ENCODE measurements at places on chromosomes 7 and 10.

GRCh38 chr7:45013465-45013967 is 13.5 kb downstream of the CCM2 start:
- DNase-seq = no peak

DNA sequence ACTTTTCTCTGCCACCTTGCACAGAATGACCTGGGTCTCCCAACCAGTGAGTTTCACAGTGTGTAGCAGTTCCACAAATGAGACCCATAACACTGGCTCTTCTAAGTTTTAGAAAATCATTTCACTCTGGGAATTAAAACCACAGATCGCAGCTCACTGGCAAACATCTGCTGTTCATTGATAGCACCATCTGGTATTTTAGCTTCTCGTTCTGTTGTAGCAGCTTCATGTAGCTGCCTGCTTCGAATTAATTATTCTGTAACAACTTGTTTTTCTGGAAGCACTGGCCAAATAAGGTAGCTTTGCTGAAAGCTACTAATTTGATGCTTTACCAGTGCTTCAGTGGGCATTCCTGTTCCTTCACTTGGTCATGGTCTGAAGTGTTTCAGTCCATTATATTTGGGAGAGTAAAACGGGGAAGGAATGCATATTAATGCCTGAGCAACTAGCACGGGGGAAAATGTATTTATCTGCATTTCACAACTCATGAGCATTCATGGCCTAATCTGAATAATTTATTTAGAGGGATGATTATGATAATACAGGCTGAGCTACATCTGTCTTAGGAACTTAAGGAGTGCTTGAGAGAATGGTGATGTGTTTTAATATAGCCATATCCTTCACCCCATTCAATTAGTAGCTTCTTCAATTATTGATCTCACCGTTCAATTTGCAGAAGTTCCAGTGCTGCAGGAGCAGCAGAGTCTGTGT is 447.4 kb downstream of the XPNPEP1 start:
- DNase-seq = no peak

DNA sequence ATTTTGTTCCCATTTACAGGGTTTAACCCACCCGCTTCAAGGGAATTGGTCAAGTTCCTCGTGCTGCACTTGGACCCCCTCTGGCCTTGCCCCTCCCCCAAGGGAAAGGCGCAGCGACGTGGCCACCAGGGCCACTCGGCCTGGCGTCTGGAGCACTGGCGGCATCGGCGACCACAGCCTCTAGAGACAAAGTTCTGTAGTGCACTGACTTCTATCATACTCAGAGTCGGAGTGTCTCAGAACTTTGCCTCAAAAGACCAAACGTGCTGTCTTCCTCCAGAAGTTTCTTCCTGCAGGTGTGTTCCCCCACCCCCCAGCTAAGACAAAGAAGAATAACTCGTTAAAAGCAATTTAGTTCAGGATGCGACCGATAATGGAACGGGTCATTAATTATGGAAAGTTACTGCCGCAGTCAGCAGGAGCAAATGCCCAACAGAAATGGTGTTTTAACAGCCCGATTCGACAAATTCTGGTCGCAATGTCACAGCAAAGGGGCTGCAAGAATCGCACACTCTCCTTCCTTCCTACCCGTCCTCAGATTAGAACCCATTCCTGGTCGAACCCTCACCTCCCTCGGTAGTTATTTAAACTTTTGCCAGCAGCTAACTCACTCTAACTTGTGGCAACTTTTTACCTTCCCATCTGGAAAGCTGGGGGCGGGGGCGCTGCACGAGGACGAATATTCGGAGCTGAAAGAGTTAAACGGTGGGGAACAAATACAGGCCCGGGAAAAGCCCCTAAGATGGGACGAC is 202.1 kb upstream of the NFE2L3 start:
- no peak for DNase-seq

GRCh38 chr10:72340510-72341261 is 14.0 kb downstream of the DNAJB12 start:
- peak; percentile 56 for DNase-seq

DNA sequence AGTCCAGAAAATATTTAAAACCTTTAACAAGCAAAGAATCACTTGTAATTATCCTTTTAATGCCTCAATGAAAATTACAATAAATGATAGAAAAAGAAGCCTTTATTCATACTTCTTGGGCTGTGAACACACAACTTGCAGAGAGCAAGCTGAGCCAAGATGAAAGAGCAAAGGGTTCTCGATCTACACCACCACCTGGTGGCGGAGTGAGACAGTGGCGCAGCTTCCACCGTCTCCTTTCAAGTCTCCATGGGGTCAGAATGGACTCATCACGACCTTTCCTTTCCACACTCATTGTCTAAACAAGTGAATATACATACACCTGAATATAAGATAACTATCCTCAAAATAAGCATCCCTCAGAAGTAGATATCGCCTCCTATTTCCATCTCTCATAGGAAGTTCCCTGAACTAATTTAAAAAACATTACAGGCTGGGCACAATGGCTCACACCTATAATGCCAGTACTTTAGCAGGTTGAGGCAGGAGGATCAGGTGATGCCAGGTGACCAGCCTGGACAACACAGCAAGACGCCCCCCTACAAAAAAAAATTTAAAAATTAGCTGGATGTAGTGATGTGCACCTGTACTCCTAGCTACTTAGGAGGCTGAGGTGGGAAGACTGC is 40.7 kb downstream of the ATE1 start:
- peak; percentile 58 for DNase-seq

DNA sequence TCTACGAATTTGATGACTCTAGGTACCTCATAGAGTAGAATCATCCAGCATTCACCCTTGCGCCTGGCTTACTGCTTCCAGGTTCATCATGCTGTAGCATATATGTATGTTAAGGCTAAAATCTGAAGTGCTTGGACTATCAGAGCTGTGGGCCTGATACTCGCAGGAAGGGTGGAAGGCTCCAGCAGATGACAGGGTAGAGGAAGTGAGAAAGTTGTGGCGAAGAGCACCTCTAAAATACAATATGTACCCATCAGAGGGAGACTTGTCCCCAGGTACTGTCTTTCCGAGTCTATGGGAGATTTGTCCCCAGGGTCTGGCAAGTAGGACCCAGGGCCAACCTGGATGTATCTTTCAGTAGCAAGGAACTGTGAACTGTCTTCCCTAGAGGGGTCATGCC is 48.1 kb upstream of the PLEKHA1 start:
- DNase-seq = no peak

- no peak for DNase-seq
These were observed 134.8 kb downstream of the TMEM26 start for GRCh38 chr10:61318429-61318828.

DNA sequence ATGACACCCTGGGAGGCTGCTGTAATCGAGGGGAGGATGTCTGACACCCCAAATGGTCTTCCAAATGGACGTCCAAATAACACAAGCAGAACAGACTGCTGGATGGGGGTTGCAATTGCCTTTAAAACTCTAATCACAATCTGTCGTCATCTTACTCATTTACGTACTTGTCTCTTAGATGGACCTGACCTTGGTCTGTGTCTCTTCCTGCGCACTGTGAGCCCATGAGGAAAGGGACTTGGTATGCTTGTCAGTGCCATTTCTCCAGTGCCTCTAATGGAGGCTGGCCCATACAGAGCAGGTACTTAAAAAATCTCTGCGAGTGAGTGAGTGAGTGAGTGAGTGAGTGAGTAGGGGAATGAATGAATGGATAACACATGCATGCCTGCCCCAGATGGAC is 93.3 kb downstream of the DLG5 start:
- no peak for DNase-seq

DNA sequence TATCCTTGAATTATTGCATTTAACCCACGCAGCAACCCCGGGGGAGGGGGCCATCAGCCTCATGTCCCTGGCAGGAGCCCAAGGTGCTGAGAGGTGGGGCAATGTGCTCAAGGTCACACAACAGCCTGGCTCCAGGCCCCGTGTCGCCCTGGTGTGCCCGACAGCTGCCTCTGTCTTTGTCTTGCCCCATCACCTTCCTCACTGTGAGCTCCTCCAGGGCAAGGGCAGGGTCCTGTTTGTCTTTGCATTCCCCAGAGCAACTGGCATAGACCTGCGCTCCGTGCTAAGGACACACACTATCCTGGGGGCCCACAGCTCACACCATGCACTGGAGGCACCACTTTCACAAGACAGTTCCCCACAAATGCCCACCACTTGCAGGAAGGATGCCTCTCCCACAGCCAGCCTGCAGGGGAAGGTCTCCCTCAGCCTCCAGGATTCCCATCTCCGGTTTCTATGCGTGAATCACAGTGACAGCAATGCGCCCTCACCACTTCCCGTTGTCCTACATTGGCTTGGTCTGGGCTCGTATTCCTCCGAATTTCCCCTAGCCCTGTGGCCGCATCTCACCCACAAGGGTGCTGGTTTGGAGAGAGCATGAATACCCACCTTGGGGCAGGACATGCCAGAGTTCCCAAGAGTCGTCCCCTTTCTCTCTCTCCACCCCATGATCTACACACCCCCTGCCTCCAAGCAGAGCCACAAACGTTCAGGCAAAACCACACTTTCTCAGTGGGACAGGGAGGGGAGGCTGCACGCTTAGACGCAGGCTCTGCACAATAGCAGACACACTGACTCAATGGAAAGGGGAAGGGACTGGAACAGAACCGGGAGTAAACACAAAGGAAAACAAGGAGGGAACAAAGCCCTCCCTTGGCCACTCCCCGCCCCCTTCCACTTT is 10.3 kb downstream of the ITPRIP start:
- peak; percentile 91 for DNase-seq
